ENCODE measurements at places on chromosomes 13 and 19. TPM values are rescaled to one million over a fixed set of nuclear protein-coding genes. Genes with fewer than 3 reads are reported as not detected.

CRLF1 gene
- not detected for total RNA-seq

LILRB4 gene
- not detected for total RNA-seq

CACNG7 gene
- 1.3 TPM for total RNA-seq

ZNF578 gene
- 1.00 TPM for total RNA-seq

DKKL1 gene
- total RNA-seq: not detected

Measured in endothelial cell of umbilical vein (primary cell).